Retinal pigment epithelial cell (primary cell): ENCODE measurements at places on chromosomes 7 and 10.

DNA sequence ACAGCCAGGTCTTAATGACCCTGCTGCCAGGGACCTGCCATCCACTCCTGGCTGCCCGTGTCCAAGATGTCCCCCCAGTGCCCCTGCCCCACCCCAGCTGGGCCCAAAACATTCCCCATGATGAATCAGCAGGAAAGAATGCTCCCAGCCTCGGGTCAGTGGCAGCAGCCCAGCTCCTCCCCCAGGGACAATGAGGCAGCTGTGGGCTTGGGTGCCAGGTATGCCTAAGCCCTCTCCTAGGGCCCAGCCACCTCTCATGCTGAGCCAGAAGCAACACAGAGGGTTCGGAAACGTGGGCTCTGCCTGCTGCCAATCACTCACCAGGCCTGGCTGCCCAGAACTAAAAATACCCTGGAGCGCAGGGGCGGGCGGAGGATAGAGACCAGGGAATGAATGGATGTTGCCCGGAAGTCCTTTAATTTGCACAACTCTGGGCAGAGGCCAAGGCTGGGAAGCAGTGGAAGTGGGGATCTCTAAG is 1.5 kb upstream of the LOXL4 start:
- DNase-seq, result peak; percentile 83

- DNase-seq, result peak; percentile 77
Observed at GRCh38 chr10:17923728-17924127, 28.0 kb upstream of the SLC39A12 start.

DNA sequence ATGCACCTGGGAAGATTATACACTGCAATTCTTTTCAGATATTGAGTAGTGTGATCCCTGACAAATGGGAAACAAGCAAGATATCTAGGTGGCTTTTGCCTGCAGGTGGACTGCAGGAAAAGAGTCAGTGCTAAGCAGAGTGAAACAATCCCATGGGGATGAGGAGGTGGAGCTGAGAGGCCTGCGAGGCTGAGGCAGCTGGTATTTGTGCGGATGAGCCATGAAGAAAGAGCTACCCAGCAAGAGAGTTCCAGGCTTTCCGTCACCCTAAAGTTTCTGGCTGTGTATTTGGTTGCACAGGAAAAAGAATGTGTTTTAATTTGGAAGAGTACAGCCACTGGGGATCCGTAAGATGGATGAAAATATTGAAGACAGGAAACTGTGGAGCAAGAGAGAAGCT is 714.1 kb upstream of the COBL start:
- no peak for DNase-seq

- no peak for DNase-seq
Observed at GRCh38 chr10:70158113-70158512, 11.6 kb upstream of the TYSND1 start.

GRCh38 chr10:28721318-28721951 is 44.1 kb downstream of the BAMBI start:
- no peak for DNase-seq
